ENCODE measurements at places on chromosomes 7 and 10.

- DNase-seq: no peak
Measured at GRCh38 chr10:3764626-3765112, 20.3 kb downstream of the KLF6 start.

GRCh38 chr10:89241486-89242344, 9.9 kb downstream of the LIPA start:
- no peak for DNase-seq

DNA sequence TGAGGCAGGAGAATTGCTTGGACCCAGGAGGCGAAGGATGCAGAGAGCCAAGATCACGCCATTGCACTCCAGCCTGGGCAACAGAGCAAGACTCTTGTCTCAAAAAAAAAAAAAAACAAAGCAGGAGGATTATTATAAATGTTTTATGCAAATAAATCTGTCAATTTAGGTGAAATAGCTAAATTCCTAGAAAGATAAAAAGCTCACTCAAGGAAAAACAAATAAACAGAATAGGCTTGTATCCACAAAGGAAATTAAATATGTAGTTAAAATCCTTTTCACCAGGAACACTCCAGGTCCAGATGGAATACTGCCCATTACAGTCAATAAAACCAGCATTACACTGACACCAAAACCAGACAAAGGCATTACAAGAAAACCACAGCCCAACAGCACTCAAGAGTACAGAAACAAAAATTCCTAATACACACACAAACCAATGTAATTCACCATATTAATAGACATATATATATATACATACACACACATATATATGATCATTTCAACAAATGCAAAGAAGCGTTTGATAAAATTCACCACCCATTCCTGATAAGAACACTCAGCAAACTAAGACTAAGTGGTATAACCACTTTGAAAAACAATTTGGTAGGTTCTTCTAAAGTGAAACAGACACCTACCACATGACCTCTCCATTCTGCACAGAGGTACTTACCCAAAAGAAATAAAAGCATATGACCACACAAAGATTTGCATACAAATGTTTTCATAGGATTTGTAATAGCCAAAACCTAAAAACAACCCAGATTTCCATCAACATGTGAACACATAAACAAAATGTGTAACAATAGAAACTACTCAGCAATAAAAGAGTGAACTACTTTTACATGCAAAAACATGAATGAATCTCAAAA, 38.8 kb downstream of the ABI1 start:
- no peak for DNase-seq

GRCh38 chr7:106134241-106134640, 22.1 kb upstream of the SYPL1 start:
- DNase-seq: no peak

GRCh38 chr7:47335557-47336471, 246.1 kb downstream of the TNS3 start:
- no peak for DNase-seq

All from NCI-H2081 (cell line).